Naive B cell (primary cell): ENCODE measurements at places on chromosomes 2 and 18. TPM values are rescaled to one million over a fixed set of nuclear protein-coding genes. Genes with fewer than 3 reads are reported as not detected.

The PAX8 gene
- not detected for polyA plus RNA-seq

The INHBB gene
- not detected for polyA plus RNA-seq

The MC4R gene
- not detected for polyA plus RNA-seq

The CCDC68 gene
- not detected for polyA plus RNA-seq

The SIX3 gene
- not detected for polyA plus RNA-seq

The SPHKAP gene
- not detected for polyA plus RNA-seq
